Keratinocyte (primary cell): ENCODE measurements at places on chromosomes 6 and 20. TPM values are rescaled to one million over a fixed set of nuclear protein-coding genes. Genes with fewer than 3 reads are reported as not detected.

The HLA-DRA gene
- polyA plus RNA-seq, result 0.21 to 2.4 TPM in 2 of 3 replicates, not detected in the other

The NOTCH4 gene
- 0.07 to 0.13 TPM (median 0.11 TPM) in 3 replicates for polyA plus RNA-seq

The ARMH2 gene
- not detected in 3 replicates for polyA plus RNA-seq

The VEGFA gene
- 91.3 to 191 TPM (median 149 TPM) in 3 replicates for polyA plus RNA-seq

- DNase-seq, result no peak
Observed at GRCh38 chr20:6045566-6045965, 8.3 kb downstream of the LRRN4 start.

DNA sequence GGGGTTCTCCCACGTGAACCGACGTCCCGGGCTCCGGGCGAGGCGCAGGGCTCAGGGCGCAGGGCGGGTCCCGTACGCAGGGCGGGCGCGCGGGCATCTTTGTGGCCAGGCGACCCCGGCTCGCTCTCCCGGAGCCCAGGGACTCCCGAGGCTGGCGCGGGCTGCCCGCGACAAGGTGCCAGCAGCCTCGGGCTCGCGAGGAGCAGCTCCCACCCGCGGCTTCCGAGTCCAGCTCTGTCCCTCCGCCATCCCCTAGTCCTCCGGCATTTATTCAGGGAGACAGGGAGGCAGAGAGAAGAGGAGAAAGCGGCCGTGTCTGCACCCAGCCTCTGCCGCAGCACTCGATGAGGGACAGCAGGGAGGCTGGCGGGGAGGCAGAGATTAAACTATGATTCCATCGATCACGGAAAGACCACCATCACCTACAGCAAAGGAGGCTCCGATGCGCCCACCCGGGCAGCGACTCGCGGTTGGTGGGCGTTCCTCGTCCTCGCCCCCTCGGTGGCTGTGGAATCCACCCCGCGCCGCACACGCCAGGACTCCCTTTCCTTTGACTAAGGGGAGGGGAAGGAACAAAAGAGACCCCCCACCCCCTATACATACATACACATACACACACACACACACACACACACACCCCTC is 1.1 kb downstream of the RGS17 start:
- no peak for DNase-seq

DNA sequence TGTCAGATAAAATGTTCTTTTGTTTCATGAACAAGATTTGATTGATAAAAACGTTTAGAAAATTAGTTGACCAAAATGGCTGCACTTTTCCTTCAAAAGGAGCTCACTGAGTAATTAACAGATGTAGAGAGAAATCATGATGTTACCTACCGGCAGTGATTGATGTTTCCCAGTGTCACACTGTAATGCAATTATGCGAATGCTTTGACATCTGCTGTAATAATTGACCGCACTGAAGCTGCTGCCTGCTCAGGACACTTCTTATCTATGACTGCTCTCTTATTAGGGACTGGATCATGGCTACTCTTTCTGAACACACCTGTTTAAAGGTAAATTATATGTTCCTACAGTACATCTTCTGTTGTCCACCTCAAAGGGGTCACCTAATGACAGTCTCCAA is 94.6 kb downstream of the GPR63 start:
- DNase-seq, result no peak

DNA sequence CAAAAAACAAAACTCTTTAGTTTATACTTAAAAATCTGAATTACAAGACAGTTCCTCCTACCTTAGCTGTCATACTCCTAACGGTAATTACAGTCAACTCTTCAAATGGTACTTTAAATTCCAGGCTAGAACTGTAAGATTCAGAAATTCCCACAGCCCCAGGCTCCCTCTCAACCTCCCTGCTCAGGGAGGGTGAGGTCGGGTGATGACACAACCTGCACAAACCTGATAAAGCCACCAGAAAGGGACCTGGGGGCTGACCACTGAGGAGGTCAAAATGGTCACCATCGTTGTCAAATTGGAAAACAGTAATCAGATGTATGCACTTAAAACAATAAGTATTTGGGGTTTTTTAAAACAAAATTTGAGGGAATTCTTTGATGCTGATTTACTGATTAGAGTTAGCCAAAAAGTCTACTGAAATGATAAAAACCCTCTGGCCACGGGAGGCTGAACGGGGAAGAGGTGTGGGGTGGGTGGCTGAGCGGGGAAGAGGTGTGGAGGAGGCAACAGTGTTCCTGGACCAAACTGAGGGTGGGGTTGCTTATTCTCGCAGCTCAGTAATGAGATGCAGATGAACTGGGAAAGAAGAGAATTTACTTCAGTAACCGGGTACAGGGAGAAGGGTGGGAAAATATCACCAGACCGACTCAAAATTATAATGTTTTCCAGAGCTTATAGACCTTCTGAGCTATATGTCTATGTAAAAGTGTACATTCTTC is 52.4 kb downstream of the SLC22A1 start:
- no peak for DNase-seq

- DNase-seq, result no peak
Observed at GRCh38 chr6:78799682-78800081, 67.7 kb upstream of the IRAK1BP1 start.

DNA sequence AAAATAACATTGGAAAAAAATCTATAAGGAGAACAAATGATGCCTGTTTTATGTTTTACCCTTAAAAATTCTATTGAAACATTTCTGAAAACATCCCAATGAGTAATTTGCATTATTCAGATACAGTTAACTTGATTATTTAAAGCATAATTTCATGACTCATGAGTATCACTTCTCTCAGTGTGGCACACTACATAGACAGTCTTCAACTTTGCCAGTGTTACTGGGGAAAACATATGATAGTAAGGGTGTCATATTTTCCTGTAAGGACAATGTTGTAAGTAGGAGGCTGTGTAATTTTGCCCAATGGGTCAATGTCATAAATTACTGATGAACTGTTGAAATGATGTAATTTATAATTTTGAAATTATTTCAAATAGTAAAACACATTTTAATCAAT is 125.5 kb downstream of the PHACTR1 start:
- DNase-seq, result no peak

GRCh38 chr6:38248500-38249234 is 391.1 kb downstream of the BTBD9 start:
- no peak for DNase-seq

- no peak for DNase-seq
Observed at GRCh38 chr6:15205321-15205720, 40.5 kb upstream of the JARID2 start.
